ENCODE measurements at places on chromosomes 5 and 9.

DNA sequence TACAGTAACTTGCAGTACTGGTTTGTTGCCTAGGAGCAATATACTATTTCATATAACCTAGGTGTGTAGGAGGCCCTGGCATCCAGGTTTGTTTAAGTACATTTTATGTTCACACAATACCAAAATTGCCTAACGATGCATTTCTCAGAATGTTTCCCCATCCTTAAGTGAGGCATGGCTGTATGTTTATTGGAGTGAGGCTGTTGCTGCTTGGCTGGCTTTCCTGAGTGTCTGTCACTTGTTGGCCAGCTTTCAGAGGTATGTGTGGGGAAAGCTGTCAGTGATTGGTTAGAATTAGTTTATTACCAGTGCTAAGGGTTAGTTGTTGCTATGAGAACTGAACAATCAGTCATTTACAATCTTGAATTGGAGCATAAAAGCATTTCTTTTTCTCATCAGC is 154.1 kb upstream of the CDH12 start:
- no peaks in the 10 kb centered on the region for H3K27me3 ChIP-seq
- no peak overlapping the region for H3K27ac ChIP-seq
- no peaks in the 10 kb centered on the region for H3K36me3 ChIP-seq
- DNase-seq: no peak
- H3K4me1 ChIP-seq: no peaks in the 10 kb centered on the region

DNA sequence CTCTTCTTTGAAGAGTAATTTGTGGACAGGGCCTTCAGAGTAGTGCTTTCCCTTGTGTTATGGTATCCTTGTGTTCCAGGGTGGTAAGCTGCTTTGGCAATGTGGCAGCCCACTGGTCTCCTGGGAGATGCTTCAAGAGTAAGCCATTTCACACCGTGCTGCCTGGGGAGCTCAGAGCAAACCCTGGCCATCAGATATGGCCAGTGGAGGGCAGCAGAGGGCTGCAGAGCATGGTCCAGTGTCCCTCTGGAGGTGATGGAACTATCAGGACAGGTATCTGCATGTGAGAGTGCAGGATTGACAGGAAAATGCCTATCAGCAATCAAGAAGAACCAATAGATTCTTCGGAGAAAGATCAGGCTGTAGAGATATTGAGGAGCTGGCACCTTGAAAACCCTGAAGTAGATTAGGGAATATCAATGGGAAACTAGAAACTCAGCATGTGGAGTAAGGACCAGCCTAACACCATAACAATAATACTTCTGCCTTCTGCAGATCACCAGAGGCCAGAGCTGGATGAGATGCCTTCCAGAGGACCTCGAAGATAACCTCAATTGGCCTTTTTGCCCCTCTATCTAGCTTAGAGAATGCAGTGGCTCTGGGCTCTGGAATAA is 90.8 kb downstream of the PLPPR1 start:
- H3K27ac ChIP-seq: no peak overlapping the region
- no peaks in the 10 kb centered on the region for H3K27me3 ChIP-seq
- no peaks in the 10 kb centered on the region for H3K36me3 ChIP-seq
- no peak overlapping the region for H3K4me3 ChIP-seq

DNA sequence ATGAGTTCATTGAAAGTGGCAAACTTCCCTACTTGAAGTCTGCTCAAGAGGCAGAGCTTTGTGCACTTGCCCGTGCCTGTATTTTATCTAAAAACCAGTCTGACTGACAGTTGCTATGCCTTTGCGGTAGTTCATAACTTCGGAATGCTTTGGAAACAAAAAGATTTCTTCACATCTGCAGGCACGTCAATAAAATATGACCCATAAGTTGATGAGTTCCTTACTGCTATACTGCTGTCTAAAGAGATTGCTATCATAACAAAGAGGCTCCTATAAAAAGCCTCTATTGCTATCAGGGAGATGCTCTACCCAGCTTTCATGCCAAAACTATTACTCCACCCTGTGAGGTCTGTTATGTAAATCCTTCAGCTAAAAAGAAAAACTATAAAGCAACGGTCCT is 25.4 kb upstream of the RNF20 start:
- no peak overlapping the region for H3K4me3 ChIP-seq
- H3K27ac ChIP-seq: no peak overlapping the region
- H3K36me3 ChIP-seq: no peaks in the 10 kb centered on the region
- peaks cover 8% of the 10 kb centered on the region for H3K27me3 ChIP-seq
- no peak for DNase-seq
- peaks cover 4% of the 10 kb centered on the region for H3K4me1 ChIP-seq

GRCh38 chr5:32413466-32414263 is 30.9 kb downstream of the ZFR start:
- peaks cover 47% of the 10 kb centered on the region for H3K36me3 ChIP-seq
- no peaks in the 10 kb centered on the region for H3K27me3 ChIP-seq
- no peak for DNase-seq
- no peak overlapping the region for H3K27ac ChIP-seq

- H3K4me3 ChIP-seq: no peak overlapping the region
- H3K4me1 ChIP-seq: no peaks in the 10 kb centered on the region
- H3K27ac ChIP-seq: no peak overlapping the region
Measured at GRCh38 chr5:167916706-167917105, 374.7 kb upstream of the WWC1 start.

GRCh38 chr9:95090023-95090791 is 227.3 kb downstream of the FANCC start:
- H3K4me3 ChIP-seq: no peak overlapping the region
- no peaks in the 10 kb centered on the region for H3K36me3 ChIP-seq
- no peak for DNase-seq
- H3K27ac ChIP-seq: no peak overlapping the region

- no peak overlapping the region for H3K4me3 ChIP-seq
- no peaks in the 10 kb centered on the region for H3K4me1 ChIP-seq
- H3K27me3 ChIP-seq: no peaks in the 10 kb centered on the region
- no peaks in the 10 kb centered on the region for H3K36me3 ChIP-seq
- H3K27ac ChIP-seq: no peak overlapping the region
- DNase-seq: no peak
Measured at GRCh38 chr5:45677524-45677923, 18.7 kb downstream of the HCN1 start.

GRCh38 chr9:95316274-95316673 is 1.2 kb downstream of the FANCC start:
- H3K27ac ChIP-seq: peak overlapping the region; percentile 58
- DNase-seq: no peak
- H3K27me3 ChIP-seq: peaks cover 3% of the 10 kb centered on the region

GRCh38 chr5:31449174-31449573 is 82.7 kb downstream of the DROSHA start:
- no peak overlapping the region for H3K4me3 ChIP-seq
- no peak overlapping the region for H3K27ac ChIP-seq
- no peak for DNase-seq

DNA sequence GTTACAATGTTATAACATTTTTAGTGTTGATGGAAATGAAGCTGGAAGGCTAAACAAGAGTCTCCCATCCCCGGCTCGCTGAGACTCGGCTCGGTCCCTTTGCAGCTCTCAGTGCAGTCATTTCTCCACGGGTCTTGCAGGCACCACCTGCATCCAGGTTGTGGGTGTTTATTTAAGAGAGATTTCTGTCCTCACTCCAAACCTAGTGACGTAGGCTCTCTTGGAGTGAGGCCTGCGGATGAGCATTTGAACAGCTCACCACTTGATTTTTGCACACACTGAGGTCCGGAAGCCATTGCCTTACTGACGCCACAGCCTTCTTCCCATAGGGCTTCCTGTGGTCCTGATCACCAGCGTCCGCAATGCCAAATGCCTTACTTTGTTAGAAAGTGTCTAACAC is 197.7 kb upstream of the OTULINL start:
- no peak overlapping the region for H3K4me3 ChIP-seq
- H3K27ac ChIP-seq: no peak overlapping the region
- peaks cover 5% of the 10 kb centered on the region for H3K27me3 ChIP-seq
- no peaks in the 10 kb centered on the region for H3K36me3 ChIP-seq
- peaks cover 14% of the 10 kb centered on the region for H3K4me1 ChIP-seq

GRCh38 chr5:124908581-124909451 is 162.4 kb upstream of the ZNF608 start:
- DNase-seq: no peak
- no peaks in the 10 kb centered on the region for H3K36me3 ChIP-seq
- no peaks in the 10 kb centered on the region for H3K27me3 ChIP-seq
- no peaks in the 10 kb centered on the region for H3K4me1 ChIP-seq
- no peak overlapping the region for H3K4me3 ChIP-seq
- no peak overlapping the region for H3K27ac ChIP-seq

- no peak for DNase-seq
- no peak overlapping the region for H3K4me3 ChIP-seq
- H3K36me3 ChIP-seq: no peaks in the 10 kb centered on the region
- H3K4me1 ChIP-seq: no peaks in the 10 kb centered on the region
Measured at GRCh38 chr5:128667152-128667551, 129.1 kb upstream of the FBN2 start.

- peaks cover 3% of the 10 kb centered on the region for H3K27me3 ChIP-seq
Measured at GRCh38 chr5:57745700-57746651, 263.4 kb upstream of the ACTBL2 start.
